Midbrain (tissue), 1 donor: ENCODE measurements at places on chromosomes 3 and 15.

DNA sequence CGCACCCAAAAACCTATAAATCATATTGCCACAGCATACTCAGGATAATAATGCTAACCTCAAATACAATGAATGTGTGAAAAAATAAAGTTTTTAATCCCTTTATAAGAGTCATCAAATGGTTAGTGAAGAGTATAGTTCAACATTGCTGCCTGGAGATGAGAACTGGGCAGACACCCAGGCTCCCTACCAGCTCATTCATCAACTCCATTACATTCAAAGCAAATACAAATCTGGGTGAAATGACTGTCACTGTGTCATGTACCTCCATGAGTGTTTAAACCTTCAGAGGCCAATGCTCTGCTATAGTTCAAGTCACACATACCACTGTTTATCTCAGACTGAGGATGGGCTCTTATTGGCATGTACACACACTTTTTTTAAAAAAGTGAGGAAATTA, 167.2 kb upstream of the KCNMB2 start:
- no peak for DNase-seq

DNA sequence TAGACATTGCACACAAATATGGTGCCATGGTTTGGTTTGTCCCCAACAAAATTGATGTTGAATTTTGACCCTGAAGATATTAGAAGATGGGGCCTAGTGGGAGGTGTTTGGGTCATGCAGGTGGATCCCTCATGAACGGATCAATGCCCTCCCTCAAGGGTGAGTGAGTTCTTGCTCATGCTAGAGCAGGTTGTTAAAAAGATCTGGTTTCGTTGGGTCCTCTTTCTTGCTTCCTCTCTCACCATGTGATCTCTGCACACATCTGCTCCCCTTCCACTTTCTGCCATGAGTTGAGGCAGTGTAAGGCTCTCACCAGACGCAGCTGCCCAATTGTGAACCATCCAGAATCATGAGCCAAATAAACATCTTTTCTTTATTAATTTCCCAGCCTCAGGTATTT, 87.8 kb upstream of the MDFIC2 start:
- DNase-seq: no peak

GRCh38 chr3:23915537-23916108, 1.2 kb downstream of the NKIRAS1 start:
- DNase-seq: no peak

DNA sequence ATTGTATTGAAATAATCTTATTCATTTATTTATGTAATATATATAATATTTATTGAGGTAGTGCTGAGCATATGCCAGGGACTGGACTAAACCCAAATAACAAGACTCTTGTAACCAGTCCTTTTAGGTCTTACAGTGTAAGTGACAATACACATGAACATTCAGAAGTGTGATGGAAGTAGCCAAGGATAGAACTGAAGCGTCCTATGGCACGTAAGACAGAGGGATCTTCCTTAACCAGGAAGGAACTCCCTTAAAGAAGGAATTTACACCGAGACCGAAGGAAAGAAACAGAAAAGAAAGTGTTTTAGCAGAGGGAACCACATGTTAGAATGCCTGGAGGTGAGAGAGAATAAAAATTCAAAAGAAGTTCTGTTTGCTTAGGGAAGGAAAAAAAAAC, 23.6 kb upstream of the CLDN1 start:
- DNase-seq: no peak

DNA sequence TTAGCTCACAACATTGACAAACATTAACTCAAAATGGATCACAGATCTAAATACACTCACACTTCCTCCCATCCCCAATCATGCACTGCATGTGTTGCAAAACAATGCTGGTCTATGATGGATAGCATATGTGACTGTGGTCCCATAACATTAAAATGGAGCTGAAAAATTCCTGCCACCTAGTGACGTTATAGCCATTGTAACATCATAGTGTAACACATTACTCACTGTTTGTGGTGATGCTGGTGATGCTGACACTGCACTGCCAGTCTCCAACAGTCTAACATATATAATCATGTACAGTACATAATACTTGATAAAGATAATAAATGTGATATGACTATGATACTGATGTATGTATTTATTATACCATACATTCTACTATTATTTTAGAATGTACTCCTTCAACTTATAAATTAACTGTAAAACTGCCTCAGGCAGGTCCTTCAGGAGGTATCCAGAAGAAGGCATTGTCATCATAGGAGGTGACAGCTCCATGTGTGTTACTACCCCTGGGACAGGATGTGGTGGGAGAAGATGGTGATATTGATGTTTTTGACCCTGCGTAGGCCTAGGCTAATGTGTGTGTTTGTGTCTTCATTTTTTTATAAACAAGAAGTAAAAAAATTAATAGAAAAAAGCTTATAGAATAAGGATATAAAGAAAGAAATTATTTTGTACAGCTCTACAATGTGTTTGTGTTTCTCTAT, 41.3 kb downstream of the TXNRD3 start:
- no peak for DNase-seq

GRCh38 chr3:183455089-183455488, 26.7 kb upstream of the MCF2L2 start:
- peak; percentile 77 for DNase-seq
